Astrocyte of the cerebellum (primary cell): ENCODE measurements at places on chromosomes 3 and 15.

DNA sequence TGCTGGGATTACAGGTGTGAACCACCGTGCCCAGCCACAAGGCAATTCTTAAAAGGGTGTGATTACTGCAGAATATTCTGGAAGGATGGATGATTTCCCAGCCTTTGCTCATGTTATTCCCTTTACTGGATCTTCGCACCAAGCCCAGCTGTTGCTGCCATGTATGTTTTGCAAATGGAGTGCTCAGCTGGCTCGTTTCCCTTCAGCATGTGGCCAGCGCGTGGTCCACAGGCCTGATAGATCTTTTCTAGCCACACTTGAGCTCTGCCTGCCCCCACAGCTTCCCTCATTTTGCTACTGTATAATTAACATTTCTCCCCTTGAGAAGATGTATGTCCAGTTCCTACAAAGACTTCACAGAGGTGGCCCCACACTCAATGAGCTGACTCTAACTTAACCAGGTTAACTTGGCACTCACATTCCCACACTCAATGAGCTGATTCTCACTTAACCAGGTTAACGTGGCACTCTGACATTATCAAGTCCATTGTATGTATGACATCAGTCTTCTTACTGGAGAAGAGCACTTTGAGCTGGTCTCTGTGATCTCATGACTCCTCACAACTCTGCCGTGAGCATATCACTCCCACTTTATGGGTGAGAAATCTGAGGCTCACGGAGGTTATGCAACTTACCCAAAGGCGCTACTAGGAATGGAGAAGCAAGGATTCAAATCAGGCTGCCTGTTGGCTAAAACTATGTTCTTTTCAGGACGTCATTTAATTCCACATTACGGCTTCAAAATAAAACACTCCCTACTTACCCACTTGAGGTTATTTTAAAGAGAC is 49.2 kb downstream of the TM4SF4 start:
- DNase-seq, result no peak

GRCh38 chr3:121759541-121760202 is 10.1 kb upstream of the GOLGB1 start:
- DNase-seq, result no peak

GRCh38 chr3:173744895-173745294 is 347.4 kb downstream of the NLGN1 start:
- no peak for DNase-seq

GRCh38 chr3:159077860-159078259 is 276.0 kb downstream of the MFSD1 start:
- DNase-seq, result peak; percentile 67
